ENCODE measurements at places on chromosomes 16 and 17. TPM values are rescaled to one million over a fixed set of nuclear protein-coding genes. Genes with fewer than 3 reads are reported as not detected.

The TUBB3 gene
- total RNA-seq: 12.5 TPM

The TMEM114 gene
- not detected for total RNA-seq

The LCAT gene
- total RNA-seq: 47.8 TPM

The HS3ST3A1 gene
- 0.36 TPM for total RNA-seq

The TP53TG3B gene
- total RNA-seq: not detected

The ABHD15 gene
- total RNA-seq: 6.2 TPM

The FXR2 gene
- total RNA-seq: 31.1 TPM

The ZNF423 gene
- 12.5 TPM for total RNA-seq

The C17orf67 gene
- total RNA-seq: 3.3 TPM

The TBX2 gene
- total RNA-seq: 42.6 TPM

The MAPT gene
- 1.3 TPM for total RNA-seq

The CHST4 gene
- total RNA-seq: not detected

The HIRIP3 gene
- total RNA-seq: 7.9 TPM

The MYH1 gene
- total RNA-seq: not detected

Data from aorta (tissue), 5 donors.